ENCODE measurements at places on chromosomes 16 and 17.

DNA sequence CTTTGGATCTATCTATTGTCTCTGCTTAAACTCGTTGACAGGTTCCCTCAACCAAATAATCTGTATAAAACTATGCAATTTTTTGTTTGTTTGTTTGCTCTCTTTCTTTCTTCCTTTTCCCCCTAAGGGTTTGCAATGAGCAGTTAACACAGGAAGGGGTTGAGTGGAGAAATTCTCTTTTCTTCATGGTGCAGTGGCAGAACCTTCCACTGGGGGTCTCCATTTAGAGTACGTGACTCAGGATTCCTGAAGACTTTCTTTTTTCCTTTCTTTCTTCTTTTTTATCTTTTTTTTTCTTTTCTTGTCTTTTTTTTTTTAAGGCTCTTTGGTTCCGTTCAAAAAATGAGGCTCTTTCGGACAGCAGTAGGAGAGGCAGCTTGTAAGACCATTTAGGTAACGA, 19.5 kb upstream of the RBFOX1 start:
- DNase-seq = peak; percentile 47

DNA sequence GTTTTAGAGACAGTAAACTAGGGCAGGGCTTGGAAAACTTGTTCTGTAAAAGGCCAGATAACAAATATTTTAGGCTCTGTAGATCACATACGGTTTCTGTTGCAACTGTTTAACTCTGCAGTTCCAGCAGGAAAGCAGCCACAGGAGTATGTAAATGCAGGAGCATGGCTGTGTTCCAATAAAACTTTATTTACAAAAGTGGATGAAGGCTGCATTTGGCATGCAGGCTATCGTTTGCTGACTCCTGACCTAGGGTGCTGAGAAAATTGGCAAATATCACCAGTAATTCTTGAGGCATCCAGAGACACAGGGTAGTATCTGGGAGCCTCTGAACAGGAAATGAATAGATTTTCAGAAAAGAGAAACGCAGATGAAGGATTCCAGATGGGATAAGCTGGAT, 274.0 kb downstream of the MAF start:
- no peak for DNase-seq

GRCh38 chr16:89723279-89724250, 2.2 kb downstream of the ZNF276 start:
- DNase-seq = no peak

DNA sequence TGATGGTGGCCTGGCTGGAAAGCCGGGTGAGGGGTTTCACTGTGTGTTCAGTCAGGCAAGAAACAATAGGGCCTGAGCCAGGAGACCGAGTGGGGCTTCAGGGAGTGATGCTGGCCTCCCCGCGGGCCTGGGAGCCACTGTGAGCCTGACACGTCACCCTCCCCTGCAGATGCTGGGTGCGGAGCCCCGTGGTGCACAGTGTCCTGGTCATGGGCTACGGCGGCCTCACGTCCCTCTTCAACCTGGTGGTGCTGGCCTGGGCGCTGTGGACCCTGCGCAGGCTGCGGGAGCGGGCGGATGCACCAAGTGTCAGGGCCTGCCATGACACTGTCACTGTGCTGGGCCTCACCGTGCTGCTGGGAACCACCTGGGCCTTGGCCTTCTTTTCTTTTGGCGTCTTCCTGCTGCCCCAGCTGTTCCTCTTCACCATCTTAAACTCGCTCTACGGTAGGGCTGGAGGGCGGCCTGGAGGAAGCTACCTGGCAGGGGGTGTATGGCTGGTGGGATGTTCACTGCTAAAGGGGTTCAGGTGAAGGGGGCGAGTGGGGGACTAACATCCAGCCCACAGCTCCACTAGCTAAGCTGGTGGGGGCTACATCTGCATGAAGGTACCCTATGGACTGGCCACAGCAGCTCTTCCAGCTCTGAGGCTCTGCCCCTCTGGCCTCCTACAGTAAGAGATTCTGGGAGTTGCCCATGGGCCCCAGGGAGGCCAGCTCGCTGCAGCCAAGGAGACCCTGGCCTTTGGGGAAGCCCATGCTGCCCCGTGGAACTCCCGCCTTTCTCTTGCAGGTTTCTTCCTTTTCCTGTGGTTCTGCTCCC, 32.4 kb downstream of the ADGRG5 start:
- no peak for DNase-seq

- no peak for DNase-seq
Measured at GRCh38 chr17:80453126-80453997, 23.0 kb downstream of the NPTX1 start.

GRCh38 chr16:67260426-67261063, 11.8 kb downstream of the SLC9A5 start:
- DNase-seq = peak; percentile 62

- DNase-seq = no peak
Measured at GRCh38 chr16:2967721-2968161, 1.4 kb upstream of the PAQR4 start.

DNA sequence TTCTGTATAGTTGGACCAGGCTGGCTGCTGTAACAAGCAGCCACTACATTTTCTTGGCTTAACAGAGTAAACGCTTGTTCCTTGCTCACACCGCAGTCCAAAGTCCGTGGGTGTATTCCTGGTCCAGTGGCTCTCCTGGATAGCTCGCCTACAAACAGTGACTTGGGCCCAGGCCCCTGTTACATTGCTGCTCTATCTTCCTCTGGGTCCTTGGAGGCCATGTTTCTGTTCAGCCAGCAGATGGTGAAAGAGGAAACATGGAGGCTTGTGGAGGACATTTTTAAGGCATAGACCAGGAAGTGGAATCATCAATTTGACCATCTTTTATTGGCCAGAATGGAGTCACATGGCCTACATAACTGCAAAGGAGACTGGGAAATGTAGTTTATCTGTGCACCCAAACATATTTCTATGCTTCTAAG, 55.1 kb downstream of the ATP2C2 start:
- DNase-seq = peak; percentile 54

All from iPS-NIHi11 (cell line).